NCI-H1105 treated with DMSO at 0.1 percent for 48 hours (cell line): ENCODE measurements at places on chromosomes 16 and 17.

DNA sequence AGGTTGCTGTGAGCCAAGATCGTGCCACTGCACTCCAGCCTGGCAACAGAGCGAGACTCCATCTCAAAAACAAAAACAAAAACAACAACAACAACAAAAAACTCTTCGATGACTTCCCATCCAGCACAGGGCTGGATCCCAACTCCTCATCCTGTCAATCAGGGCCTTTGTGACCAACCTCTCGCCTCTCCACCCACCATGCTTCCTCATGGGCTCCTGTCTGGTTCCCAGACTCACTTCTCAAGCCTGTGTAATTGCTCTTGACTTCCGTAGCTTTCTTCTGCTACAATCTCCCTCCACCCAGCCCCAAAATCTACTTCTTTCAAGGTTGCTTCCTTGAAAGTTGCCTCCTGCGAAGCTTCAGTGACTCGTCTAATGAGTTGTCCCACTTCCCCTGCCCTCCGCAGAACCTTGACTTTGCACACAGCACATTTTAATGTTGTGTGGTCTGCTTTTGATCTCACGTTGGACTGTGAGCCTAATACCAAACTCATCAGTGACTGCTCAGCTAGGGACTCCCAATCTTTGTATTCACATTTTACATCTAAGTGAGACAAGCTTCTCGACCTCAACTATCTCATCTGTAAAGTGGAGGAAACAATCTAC, 936 bp upstream of the RASL10B start:
- DNase-seq = no peak

DNA sequence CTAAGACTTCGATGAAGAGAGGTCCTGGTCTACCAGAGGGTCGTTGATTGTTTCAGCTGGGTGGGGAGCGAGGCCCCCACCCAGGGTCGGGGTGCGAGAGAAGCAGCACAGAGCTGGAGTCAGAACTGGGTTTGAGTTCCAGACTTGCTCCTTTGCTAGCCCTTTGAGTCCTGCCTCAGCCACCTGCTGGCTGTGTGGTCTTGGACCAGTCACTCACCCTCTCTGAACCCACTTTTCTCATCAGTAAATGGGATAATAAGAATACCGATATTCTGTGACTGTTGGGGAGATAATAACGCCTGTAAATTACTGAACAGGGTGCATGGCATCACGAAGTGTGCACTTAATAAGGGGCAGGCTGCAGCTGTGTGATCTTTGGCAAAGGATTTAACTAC, 427 bp upstream of the MMP28 start:
- no peak for DNase-seq

GRCh38 chr17:80252871-80253270, 7.8 kb upstream of the RNF213 start:
- DNase-seq = peak; percentile 4

- peak; percentile 53 for DNase-seq
Measured at GRCh38 chr17:10875984-10876555, 38.2 kb upstream of the PIRT start.

GRCh38 chr17:35299135-35299534, 56.3 kb downstream of the SLFN5 start:
- DNase-seq = no peak

- DNase-seq = no peak
Measured at GRCh38 chr16:80852261-80852872, 48.0 kb upstream of the CDYL2 start.

DNA sequence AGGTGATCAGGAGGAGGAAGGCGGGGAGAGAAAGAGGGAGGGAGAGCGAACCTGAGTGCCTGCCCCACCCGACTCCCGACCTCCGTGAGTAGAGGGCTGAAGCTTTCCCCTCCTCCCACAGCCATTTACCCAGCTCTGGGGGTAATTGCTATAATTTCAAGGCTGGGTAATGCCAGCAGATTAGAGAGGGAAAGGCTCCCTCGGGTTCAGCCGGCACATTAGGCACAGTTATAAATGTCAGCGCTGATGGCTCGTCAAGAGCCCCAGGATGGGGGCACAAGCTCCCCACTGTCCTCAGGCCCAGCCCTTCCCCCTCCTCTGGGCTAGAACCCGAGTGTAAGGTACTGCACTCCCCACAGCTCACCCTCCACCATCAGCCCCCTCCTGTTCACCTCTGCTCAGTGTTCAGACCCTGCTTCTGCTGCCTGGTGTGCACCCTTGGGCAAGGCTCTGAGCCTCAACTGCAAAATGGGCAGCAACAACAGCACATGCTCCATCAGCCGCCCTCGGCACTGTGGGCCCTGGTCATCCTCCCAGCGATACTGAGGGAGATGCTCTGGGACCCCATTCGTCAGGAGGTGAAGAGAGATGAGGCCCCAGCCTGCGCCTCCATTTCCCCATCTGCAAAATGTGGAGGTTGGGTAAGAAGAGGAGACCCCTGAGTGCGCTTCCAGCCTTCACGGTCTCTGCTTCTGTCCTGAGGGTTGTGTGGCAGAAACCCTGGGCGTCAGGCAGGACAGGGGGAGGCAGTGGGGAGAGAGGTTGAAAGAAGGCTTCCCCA, 77.2 kb downstream of the NT5M start:
- no peak for DNase-seq

DNA sequence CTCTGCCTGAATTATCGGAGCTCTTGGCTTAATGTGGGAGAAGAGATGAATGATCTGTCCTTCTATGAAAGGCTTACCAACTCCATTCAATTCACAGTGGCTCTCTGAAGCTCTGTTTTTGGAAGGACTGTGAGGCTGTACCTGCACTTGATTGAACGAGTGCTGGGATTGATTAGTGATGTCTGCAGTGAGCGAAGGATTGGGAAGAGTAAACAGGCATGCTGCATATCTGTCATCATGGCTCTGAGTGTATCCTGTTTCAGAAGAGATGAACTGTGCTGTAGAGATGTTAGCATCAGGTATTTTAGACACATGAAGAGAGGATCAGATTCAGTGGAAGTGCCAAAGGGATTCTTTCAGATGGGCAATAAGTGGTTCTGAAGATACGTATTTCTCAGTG, 564.0 kb downstream of the MAF start:
- no peak for DNase-seq

DNA sequence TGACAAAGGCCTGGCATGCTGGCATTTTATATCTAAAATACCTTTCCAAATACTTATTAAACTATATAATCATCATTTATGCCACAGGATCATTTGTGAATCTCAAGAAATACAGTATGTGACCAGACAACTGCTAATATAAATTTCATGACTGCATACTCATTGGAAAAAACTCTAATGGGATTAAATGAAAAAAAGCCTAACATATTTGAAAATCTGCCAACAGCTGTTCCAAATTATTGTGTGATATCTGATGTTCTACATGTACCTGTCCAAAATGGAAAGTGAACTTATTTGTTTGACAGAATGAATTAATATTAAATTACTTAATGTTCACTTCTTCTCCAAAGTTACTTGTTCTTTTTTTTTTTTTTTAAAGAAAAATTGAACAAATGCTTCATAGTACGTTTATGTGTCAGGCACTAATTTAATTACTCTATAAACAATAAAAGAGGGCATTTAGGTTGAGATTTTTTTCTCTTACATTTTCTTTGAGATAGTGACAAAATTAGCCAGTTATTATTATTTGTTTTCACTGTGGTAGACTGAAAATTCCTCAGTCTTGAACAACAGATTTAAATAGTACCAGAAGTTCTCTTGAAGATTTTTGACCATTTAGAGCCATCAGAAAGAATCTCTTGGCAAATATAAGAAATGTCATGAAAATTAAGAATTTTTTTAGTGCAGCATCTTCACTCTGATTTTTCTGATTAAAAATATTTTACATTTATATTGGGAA, 114.0 kb downstream of the FTO start:
- peak; percentile 24 for DNase-seq

DNA sequence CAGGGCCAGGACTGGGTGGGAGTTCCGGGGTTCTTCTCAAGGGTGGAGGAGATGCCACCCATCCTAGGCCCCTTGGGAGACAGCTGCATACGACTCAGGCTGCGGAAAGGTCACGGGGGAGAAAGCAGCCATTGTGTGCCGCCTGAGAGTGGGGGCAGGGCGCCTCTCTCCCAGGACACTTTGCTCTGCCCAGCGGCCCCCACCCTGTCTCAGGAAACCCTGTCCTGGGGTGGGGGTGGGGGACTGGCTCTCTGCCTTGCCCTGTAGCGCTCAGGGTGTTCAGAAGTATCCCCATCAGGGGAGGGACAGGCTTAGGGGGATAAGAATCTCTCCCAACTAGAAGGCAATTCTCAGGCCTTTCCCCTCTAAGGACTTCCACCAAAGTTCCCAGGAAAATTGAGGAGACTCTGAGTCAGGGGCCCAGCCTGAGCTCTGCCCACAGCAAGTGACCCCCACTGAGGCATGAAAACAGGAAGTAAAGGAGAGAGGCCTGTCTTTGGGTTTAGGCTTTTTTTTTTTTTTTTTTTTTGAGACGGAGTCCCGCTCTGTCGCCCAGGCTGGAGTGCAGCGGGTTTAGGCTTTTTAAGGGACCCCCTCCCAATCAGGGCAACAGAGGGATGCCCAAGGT, 4.9 kb downstream of the GIT1 start:
- DNase-seq = no peak

- DNase-seq = no peak
Measured at GRCh38 chr16:67675579-67675935, 8.9 kb downstream of the C16orf86 start.

GRCh38 chr16:9821331-9821730, 360.9 kb downstream of the GRIN2A start:
- DNase-seq = no peak

- no peak for DNase-seq
Measured at GRCh38 chr16:25040543-25040942, 25.4 kb upstream of the ARHGAP17 start.

GRCh38 chr17:40914075-40914855, 23.2 kb downstream of the KRT23 start:
- DNase-seq = no peak

- DNase-seq = peak; percentile 6
Measured at GRCh38 chr17:3447625-3448024, 14.0 kb upstream of the OR1E2 start.

DNA sequence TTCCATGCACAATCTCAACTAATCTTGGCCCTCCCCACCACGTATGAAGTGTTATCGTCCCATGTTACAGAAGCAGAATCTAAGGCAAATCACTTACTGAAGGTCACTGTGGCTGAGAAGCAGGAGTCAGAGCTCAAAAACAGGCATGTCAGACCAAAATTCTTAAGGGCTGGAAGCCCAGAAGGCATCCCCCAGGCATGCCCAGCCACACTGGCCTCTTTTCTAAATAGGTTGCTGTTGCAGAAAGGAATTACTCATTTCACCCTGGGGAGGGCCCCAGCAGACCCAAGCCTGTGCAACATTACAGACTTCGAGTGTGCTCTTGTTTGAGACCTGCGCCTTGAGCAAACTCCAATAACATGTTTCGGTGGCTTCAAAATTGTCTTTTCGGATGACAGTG, 194.1 kb downstream of the RBFOX1 start:
- DNase-seq = no peak

- DNase-seq = no peak
Measured at GRCh38 chr16:27177031-27177774, 26.1 kb upstream of the KDM8 start.

DNA sequence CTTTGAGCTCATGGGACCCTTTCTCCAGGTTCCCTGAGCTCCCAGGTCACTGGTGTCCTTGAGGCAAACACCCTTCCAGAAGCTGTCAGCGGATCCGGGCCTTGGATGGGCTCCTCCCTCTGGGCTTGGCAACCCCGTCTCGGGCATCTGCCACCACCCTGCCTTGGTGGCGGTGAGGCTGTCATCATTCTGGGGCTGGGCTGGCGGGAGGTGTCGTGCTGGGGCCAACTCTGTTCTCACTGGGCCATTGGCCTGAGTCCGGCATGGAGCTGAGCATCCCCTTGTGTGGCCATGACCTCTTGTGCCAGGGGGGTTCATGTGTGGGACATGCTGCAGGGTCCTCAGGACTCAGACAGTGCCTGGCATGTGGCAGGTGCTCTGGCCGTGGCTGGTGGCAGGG, 197.6 kb downstream of the LAT start:
- DNase-seq = no peak

- DNase-seq = no peak
Measured at GRCh38 chr17:19383681-19384470, 3.1 kb downstream of the MFAP4 start.

DNA sequence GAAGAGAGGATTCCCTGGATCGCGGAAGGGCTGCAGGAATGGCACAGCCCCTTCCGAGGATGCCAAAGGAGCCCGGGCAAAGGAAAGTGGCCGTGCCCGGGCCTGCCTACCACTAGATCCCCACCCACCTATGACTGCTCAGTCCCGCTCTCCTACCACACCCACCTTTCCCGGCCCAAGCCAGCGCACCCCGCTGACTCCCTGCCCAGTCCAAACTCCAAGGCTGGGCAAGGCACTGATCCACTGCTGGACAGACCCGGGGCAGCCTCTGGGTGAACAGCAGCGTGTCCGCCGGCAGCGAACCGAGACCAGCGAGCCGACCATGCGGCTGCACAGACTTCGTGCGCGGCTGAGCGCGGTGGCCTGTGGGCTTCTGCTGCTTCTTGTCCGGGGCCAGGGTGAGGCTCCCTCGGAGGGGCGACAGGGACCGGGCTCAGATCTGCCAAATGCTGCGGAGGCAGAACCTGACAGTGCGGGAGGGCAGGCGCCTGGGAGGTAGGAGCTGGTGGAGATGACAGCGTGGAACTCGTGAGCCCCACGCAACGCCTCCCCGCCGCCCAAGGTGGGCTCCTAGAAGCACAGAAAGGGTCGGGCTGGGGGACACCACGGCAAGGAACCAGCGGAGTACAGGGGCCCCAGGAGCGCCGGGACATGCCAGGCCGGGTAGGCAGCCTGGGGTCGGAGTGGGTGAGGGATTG, at the start of gene CES2:
TSS of gene CES2 (plus strand) at position 203 of the 698 bp plus-strand sequence. CDS start at position 323, 120 bp downstream.
- DNase-seq = no peak

DNA sequence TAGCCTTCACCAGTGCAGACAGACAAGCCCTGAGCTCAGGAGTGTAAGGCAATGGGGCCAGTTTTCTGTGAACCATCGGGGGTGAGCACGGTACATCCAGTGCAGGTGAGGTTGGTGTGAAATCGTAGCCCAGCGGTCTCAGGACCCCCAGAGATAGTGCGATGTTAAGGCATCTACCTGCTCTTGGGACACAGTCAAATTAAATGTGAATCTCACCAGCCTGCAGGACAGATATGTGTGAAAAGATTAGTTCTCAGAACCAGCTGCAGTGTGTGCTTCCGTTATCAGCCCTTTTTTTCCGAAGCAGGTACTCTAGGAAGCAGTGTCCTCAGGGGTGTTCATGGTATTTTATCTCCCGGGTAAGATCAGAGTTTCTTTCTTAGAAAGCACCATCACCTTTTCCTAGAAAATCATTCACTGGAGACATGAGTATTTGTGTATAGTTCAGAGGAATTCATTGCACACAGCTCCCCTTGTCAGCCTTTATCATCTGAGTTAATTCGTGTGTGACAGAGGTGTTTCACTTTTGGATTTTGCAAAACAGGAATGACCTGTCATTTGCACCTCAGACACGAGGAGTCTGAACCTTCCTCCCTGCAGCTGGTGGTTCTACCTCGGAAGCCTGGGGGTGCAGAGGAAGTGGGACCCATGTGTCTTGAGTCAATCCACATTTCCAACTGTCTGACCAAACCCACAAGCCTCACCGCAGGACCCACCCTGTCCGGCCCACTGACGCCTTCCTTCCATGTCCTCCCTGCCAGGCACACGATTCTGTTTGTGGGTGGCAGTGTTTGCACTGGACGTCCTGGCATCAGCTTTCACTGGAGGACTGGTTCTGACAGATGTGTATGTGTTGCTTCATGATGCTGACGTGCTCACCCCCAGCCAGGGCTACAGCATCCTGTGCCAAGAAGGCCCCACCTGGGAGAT, 107.8 kb downstream of the CLEC16A start:
- no peak for DNase-seq

GRCh38 chr17:27490391-27490790, 34.1 kb downstream of the KSR1 start:
- no peak for DNase-seq

GRCh38 chr16:68081861-68082628, 3.1 kb upstream of the NFATC3 start:
- DNase-seq = no peak

GRCh38 chr17:76709077-76709950, 1.5 kb downstream of the MXRA7 start:
- DNase-seq = peak; percentile 22
